Stimulated activated CD4-positive, alpha-beta T cell treated with anti-CD3 and anti-CD28 coated beads, Interleukin-2, amount 100 ng/mL, for 24 hours (primary cell): ENCODE measurements at places on chromosomes 2 and 18.

- DNase-seq, result no peak
Observed at GRCh38 chr2:229620289-229620688, 94.1 kb downstream of the DNER start.

DNA sequence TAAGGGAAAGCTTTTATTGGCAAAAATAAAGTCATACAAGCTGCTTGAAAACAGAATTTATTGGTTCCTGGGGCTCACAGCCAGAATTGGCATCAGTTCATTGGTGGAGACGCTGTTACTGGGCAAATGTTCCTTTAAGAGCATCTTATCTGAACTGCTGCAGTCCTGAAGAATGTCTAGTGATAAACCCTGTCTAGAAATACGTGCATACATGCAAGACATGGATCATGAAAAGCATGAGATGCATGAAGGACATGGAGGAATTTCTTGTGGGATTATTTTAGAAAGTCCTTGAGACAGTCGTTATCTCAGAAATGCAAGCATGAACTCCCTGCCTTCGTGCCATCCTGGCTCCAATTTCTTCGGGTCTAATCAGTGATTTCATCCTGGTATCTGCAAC lies 32.5 kb upstream of the FHOD3 start:
- no peak for DNase-seq

GRCh38 chr18:76234676-76235060 lies 260.4 kb downstream of the ZNF516 start:
- no peak for DNase-seq

- DNase-seq, result no peak
Observed at GRCh38 chr2:214320211-214320610, 90.6 kb upstream of the VWC2L start.

DNA sequence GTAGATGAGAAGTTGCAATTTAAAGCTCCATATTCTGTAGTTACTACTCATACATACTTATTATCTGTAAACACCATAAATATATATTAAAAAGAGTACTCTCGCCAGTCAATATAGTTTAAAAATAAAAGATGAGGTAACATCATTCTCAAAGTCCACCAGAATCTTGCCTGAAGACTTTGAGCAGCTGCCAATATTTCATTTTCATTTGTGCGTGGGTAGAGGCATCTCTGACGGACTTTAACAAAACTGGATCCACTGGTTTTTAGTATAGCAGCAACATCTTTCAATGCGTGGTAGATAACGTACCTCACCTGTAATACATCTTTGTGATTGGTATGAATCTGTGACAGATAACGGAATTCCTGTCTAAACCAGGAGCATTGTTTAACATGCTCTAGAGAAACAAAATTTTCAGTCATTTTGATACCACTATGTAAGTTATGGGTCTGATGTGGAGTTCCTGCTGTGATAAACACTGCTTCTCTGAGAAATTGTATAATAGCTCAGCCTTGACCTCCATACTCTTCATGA lies 45.0 kb downstream of the WDR75 start:
- DNase-seq, result no peak

DNA sequence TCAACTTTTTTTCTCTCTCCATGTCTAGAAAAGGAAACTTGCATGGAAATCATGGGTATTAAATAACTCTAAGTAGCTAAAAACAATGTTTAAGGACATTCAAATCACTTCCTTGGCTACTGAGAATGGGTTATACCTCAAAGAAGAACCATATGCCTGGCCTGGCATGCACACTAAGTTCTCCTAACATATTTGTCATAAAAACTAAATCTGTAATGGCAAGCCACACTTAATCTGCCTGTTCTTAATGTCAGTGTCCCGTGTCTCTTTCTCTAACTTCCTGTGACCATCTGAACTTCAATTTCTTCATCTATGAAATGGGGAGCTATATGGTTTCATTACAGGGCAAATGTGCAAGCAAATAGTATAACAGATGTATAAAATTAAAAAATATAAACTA lies 11.1 kb downstream of the PDE1A start:
- DNase-seq, result no peak

DNA sequence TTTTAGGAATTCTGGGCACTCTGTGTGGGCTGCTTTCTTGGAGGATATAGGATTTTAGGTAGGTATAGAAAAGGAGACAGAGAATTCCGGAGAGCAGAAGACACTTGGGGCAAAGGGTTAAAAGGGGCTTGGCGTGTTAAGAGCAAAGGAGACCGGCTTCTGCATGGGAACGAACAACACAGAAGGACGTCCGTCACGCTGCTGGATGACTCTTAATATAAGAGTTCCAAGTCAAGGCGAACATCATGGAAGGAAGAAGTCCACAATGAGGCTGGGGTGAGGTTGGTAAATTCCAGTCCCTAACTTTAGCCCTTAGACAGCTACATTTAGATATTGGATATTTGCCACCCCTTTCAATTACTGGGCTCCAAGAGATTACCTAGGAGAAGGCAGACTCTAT lies 15.9 kb upstream of the SLC20A1 start:
- no peak for DNase-seq

DNA sequence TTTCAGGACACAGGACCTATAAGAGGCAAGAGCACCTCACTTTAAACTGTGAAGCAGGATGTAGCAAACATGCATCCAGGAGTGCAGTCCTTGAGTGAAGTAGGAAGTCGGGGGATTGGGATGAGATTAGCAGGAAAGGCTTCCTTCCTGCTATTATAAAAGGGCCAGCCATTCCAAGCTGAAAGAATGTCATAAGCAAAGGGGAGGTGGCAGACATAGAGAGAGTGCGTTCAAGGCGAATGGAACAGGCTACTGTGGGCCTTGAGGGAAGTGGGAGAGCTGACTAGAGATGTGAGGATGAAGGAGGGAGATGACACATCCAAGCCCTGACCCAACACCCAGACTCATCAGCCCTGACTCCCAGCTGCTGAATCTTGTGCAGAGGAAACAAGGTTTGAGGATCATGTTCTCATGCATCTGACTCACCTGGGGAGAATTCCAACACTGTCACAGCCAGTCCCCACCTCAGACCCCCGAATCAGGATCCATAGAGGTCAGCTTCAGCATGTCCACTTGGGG lies 63.9 kb downstream of the GYPC start:
- no peak for DNase-seq

- no peak for DNase-seq
Observed at GRCh38 chr2:200005675-200006074, 50.3 kb downstream of the MAIP1 start.

DNA sequence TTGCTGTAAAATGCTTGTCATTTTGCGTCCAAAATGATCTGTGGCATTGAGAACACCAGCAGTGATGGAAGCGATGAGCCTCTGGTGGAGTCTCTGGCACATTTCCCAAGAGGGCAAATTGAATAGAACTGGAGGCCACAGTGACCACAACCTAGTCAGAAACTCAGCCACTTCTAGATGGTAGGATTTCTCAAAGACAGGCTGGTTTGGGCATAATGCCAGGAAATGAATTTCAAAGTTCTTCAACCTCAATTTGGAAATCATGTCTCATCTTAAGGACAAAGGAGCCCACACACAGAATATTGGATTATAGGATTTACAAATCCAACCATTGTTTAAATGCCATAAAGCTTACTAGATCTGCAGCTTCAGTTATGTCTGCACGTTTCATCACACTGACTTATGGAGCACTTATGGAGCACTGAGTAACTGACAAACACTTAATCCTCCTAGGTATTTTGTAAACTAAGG lies 132.1 kb downstream of the COL6A3 start:
- no peak for DNase-seq

DNA sequence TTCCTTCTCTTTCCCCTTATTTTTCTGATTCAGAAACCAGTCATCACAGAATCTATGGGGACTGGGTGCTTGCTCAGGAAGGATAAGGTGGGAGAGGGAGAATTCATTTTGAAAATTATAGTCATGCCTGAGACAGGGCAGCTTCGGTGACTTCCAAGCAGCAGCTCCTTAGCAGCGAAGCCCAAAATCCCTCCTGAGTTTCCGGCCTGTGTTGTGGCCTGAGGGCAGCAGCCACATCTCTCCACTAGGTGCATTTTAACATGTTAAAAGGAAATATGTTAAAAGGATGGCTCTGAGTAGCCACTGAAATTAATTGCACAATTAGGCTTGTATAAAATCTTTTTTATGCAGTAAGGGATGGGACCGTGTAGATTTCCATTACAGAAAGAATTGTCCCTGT lies 207.0 kb upstream of the RAB12 start:
- no peak for DNase-seq

DNA sequence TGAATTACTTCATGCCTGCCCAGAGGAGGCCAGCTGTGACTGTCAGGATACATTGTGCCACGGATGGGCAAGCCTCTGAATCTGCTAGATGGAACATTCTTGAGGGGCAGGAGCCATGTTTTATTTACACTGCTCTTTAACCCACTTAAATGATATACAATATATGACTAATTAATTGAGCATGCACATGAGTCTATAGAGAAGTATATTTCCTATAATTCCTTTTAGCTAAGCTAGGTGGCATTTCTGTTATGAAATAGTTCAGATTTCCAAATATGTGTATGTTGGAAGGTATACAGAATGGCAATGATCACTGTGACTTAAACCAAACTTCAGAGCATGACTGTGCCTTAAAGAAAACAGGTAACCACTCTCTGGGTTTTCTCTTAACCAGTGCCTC lies 131.7 kb downstream of the RAB3GAP1 start:
- DNase-seq, result no peak

DNA sequence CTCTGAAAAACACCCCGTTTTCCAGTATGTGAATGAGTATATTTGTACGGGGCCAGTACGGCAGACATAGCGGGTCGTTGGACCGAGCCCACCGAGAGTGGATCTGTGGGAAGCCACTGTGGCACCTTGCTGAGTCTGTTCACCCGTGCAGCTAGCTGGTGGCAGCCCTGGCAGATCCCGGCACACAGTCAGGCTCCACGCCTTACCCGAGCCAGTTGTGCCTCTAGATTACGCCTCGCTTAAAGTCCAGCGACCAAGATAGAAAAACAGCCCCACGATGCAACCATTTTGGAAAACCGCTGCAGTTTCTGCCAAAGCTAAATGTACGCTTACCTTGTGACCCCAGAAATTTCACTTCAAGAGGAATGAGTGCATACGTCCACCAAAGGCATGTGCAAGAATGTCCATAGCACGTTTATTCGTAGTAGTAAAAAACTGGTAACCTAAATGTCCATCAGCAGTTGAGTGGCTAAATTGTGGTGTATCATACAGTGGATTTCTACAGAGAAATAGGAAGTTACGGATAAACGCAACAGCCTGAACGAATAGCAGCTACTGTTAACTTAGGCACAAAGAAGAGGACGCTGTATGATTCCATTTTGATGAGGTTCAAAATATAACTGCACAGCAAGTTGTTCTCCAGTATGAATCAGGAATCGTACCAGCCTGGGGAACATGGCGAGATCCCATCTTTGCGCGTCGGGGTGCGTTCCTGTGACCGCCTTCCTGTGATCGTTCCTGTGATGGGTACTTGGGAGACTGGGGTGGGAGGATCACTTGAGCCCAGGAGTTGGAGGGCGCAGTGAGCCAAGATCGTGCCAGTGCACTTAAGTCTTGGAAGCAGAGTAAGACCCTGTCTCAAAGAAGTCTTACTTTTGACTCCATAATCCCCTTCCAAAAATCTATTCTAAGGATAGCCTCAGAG lies 688 bp upstream of the WDR33 start:
- no peak for DNase-seq

- DNase-seq, result no peak
Observed at GRCh38 chr2:44799754-44800153, 141.7 kb upstream of the SIX3 start.

DNA sequence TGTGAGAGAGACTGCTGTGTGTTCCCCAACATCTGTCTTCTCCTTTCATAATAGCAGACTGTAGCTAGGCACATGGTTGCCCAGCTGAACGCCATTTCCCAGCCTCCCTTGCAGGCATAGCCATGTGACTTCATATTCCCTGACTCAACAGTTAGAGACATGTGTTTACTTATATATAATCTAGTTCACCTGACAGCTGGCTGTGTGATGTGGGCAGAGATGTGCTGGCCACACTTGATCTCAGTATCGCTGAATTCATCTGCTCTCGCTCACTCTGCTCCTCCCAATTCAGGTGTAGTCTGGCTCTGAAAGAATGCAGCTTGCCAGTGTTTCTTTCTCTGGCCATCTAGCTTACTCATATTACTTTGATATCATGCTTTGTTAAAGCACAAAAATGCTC lies 52.3 kb upstream of the SEC11C start:
- no peak for DNase-seq

DNA sequence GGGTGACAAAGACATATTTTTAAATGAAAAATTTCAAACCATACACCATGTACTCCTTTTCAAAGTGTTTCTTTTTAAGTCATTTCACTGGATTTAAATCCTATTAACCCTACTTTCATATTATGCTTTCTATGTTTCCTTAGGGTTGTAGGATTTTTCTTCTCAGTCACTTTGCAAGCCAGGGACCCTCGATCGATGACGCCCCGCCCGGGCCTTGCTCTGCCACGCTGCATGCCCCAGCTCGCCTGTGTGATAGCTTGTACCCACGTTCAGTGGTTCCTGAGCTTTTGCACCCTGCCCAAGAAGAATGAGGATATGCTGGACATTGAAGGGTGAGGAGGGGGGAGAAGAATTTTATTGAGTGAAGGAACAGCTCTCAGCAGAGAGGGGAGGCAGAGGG lies 568.0 kb downstream of the TRIB2 start:
- DNase-seq, result no peak

GRCh38 chr2:42777883-42778805 lies 14.2 kb upstream of the OXER1 start:
- no peak for DNase-seq

DNA sequence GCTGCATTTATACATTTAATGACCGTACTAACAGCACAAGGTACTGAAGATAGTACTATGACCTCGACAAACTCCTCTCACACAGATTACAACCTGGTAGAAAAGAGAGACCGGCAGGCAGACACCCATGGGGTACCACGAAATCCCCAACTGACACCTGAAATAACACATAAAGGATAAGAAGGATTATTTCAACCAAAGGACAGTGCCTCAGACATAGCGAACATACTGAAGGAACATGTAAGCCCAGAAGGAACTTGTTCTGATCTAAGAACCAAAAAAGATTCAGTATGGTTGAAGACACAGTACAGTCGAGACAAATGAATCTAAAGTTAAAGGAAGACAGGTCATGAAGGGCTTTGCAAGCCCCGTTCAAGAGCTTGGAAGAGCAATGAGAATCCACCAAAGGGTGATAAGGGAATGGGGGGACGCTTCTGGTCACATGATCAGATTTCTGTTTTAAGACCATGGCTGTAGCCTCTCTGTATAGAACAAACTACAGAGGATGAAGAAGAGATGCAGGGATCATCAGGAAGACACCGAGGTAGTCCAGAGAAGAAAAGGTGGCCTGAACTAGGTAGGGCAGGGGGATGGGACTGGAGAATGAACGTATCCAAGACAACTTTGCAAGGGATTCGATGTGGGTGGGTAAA lies 902 bp downstream of the MCFD2 start:
- no peak for DNase-seq

- DNase-seq, result no peak
Observed at GRCh38 chr2:21930226-21930625, 806.5 kb downstream of the TDRD15 start.

GRCh38 chr2:165016772-165017411 lies 61.6 kb upstream of the SLC38A11 start:
- DNase-seq, result no peak

- no peak for DNase-seq
Observed at GRCh38 chr2:88737385-88737784, 45.9 kb downstream of the RPIA start.
